ENCODE measurements at places on chromosomes 7 and 10.
A peak's percentile ranks its signal among the peaks of the same experiment; 100 is the strongest.

GRCh38 chr7:7439564-7439963 is 96.1 kb downstream of the COL28A1 start:
- no peak for DNase-seq

- no peak for DNase-seq
These were observed 87.4 kb upstream of the SMNDC1 start for GRCh38 chr10:110392121-110392520.

GRCh38 chr10:132366006-132366405 is 31.0 kb upstream of the PWWP2B start:
- DNase-seq, result no peak

DNA sequence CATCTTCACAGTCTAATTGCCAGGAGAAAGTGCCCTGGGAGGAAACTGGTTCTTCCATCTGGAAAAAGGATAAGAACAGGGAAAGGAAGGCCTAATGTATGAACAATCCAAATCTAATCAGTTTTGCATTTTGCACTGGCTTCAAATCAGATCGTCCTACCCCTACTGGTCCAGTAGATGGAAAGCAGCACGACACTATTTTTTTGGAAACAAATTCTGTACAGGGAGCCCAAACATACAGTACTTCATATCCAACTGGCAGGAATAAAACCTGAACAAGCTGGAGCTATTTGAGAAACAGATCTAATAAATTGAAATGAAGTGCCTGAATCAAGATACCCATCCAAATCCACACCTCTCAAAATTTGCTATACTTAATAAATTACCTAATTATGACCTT is 36.5 kb downstream of the ETV1 start:
- DNase-seq, result no peak

GRCh38 chr7:87223666-87224065 is 4.1 kb upstream of the TMEM243 start:
- DNase-seq, result no peak

DNA sequence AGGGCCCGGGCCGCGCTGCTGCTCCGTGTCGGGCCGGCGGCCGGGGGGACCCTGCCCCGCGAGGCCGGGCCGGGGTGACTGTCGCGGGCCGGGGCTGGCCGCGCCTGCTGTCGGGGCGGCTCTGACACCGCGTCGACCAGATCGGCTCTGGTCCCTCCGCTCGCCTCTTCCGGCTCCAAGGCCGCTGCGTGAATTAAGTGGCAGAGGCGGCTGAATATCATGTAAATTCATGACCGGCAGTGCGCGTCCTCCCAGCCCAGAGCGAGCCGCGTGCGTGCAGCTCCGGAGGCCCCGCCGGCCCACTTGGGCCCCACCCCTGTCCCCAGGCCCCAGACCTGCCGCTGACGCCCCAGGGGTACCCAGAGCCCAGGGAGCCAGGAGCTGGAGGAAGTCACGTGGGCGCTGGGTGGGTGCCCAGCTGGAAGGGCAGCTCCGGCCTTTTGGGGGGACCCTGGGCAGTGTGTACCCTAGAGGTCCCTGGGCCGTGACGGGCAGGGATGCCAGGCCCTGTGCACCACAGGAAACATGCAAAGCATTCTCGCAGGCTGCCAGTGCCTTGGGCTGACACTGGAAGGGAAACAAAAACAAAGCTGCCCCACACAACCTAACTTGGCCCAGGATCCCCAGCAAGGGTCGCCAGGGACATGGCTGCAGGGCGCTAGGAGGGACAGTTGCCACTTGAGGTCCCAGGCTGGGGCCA is 584.0 kb upstream of the MKI67 start:
- DNase-seq, result no peak

DNA sequence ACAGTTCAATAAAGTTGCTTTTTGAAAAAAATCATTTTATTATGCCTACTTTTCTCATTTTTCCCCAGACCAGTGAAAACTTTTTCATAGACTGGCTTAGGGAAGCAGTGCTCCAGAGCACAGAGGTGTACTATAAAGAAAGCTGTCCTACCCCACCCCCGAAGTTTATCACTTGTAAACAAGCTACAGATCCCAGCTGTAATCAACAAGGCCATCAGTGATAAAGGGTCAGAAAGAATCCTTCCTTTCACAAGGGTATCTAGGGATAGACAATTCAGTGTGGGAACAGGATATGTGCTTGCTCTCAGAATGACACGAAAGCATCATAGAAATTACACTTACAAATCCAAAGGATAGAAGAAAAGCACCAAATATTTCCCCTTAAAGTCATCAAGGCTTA is 4.5 kb downstream of the PRDX3 start:
- DNase-seq, result no peak

GRCh38 chr7:131292141-131292905 is 35.4 kb upstream of the MKLN1 start:
- DNase-seq, result no peak

DNA sequence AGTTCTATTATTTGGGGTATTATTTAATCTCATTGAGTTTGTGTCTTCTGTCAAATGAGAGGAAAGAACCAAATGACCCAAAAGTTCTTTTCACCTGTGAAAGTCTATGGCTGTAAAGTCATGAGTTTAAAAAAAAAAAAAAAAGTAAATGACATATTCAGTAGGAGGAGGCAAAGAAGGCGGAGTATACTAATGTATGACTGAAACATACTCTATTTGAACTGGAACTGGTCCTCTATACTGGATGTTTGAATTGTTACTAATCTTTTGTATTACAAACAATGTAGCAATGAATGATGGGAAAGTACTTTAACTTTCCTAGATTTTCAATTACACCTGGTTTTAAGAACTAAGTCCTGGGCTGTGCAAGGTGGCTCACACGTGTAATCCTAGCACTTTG is 24.9 kb upstream of the GSAP start:
- DNase-seq, result no peak

DNA sequence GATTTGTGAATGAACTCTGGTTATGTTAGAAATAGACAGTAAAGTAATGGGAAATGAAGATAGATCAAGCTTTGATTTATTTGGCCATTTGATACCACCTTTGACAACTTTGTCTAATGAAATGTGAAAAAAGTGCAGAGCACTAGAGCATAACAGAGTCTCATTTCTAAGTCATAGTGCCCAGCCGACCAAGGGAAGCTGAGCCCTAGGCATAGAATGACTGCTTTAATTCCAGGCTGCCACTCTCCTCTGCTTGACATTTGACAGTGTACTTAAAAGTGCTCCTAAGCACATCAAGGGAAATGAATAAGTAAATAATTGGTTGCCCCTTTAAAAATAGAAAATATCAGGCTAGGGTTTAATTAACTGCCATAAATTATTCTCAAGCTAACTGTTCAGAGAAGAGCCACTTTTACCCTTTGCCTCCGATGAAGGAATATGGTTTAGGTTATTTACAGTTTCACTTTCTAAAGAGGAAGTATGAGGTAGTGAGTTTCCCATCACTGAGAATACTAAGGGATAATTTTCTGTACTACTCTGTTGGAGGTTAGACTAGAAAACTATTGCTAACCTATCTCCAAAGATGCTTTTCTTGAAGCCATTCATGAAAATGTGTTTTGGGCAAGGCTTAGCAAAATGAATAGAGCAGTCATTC is 591.6 kb downstream of the REEP3 start:
- no peak for DNase-seq

- DNase-seq, result peak; percentile 31
These were observed 3.6 kb downstream of the NXPH1 start for GRCh38 chr7:8436965-8437364.

- no peak for DNase-seq
These were observed 65.0 kb downstream of the PIP4K2A start for GRCh38 chr10:22649390-22649841.

GRCh38 chr10:115969591-115969990 is 303.4 kb downstream of the GFRA1 start:
- DNase-seq, result no peak

DNA sequence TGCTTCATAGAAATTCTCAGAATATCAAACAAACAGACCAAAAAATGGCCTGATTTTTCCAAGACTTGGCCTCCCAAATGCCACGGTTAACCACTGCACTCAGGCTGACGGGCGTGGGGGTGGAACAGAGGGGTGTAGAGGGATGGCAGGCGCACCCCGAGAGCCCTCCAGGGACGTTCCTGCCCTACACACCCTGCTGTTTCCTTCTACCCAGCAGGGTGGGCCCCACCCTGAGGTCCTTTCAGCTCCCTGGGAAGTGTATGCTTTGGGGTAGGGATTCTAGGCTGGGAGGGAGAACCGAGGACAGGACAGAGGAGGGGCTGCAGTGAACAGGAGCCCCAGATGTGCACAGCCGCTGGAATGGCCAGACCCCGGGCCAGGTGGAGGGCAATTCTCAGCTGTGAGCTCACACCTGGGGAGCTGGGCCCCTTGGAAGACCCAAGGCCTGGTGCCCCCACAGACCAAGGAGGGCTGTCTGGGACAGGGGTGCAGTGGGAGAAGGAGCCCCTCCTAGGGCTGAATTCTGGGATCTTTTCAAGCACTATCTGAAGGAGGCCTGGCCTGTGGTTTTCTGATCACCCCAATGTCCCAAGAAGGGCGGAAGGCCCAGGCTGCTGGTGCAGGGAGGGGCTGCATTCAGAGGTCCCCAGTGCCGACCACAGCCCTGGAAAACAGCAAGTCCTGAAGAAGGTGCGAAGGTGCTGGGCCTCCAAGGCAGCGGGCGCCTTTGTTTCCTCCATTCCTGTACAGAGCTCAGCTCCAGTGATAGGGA is 32.9 kb upstream of the INPP5A start:
- DNase-seq, result no peak

- DNase-seq, result no peak
These were observed 484.8 kb upstream of the ANKRD30A start for GRCh38 chr10:36640626-36641025.

Measured in large intestine (tissue), 12 donors.